ENCODE measurements at places on chromosomes 4 and X.

DNA sequence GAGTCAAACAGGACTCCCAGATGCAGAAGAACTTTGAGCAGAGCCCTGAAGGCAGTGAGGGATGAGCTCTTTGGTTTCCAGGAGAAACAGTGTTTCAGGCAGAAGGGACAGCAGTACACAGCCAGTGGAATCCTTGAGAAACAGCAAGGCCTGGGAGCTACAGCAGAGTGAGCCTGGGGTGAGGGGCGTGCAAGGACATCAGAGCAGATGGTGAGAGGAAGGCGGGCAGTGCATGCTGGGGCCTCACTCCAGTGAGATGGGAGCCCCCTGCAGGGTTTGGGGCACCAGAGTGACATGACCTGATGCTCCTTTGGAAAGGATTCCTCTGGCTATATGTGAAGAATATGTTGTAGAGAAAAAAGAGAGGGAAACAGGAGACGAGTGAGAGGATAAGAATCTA, 98.1 kb upstream of the EGFL6 start:
- DNase-seq, result no peak

DNA sequence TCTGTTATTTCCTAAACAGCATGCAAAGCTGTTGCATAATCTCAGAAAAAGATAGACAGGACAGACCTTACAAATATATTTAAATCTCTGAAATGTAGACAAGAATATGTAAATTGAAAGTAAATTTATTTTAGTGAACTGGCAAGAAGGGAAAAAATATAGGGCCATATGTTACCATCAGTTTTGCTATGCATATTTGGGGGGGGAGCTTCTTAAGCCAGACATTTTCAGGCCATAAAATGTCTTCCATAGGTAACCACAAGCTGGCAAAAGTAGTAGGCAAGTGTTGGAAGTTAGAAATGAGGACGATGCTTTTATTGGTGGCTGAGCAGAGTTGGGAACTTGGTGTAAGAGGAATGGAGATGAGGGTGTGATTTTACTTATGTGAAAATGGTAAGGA, 272.0 kb upstream of the CXXC4 start:
- DNase-seq, result no peak

GRCh38 chr4:37040816-37041215, 203.7 kb upstream of the NWD2 start:
- no peak for DNase-seq

GRCh38 chr4:2741626-2742025, 14.5 kb downstream of the TNIP2 start:
- DNase-seq, result no peak

GRCh38 chr4:84614891-84615290, 32.0 kb downstream of the CDS1 start:
- DNase-seq, result no peak

DNA sequence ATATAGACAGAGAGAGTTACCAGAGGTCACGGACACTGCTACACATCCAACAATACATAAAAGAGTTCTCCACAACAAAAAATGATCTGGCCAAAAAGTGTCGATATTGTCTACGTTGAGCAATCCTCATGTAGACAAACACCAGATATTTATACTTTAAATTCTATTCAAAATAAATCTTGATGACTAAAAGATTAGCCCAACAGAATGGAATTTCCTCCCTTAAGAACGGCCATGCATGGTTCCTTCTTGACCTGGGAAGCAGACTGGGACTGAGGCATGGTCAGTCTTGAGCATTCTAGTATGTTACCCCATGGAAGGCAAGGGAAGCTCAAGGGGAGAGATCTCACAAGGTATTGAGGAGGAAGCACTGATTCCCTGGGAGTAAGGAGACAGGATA, 43.5 kb downstream of the LHFPL1 start:
- no peak for DNase-seq

- no peak for DNase-seq
These were observed 136.3 kb downstream of the HS6ST2 start for GRCh38 chrX:132821974-132822633.

DNA sequence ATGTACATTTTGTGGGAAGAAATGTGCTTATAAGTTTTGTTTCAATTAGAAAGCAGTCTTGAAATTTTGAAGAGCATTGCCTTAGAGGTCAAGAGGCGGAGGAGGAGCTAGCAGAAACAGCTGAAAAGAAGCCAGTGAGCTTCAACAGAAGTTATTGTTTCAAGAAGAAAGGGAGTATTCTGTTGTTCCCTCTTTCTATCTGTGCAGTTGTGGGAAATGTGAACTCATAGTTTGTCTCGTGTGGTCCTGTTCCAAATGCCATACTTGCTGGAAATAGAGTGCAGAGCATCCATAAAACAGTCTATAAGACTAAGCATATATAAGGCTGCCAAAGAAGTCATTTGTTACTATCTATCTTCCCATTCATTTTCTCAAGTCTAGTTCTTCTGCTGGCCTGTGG, 1015.7 kb downstream of the DMD start:
- no peak for DNase-seq

GRCh38 chr4:8033067-8033755, 93.5 kb upstream of the AFAP1 start:
- DNase-seq, result no peak

GRCh38 chr4:128757712-128758111, 51.8 kb upstream of the JADE1 start:
- DNase-seq, result no peak

- DNase-seq, result no peak
These were observed 137.0 kb downstream of the ENPP6 start for GRCh38 chr4:184080674-184081073.

DNA sequence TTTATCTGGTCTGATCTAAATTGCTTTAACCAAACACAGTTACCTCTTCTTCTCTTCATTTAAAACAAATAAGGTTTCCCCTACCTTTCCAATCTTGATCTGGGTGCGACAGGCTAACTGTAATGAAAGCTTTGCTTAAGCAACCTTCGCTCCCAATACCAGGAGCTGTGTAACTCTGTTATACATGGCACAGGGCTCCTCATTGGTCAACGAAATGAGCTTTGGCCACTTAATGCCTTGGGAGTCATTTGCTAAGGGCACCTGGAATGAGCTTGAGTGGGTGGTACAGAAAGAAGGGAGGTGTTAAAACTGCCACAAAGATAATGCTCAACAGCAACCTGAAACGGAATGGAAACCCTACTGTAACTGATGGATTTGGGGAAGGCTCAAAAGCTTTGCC, 140.5 kb downstream of the CHRNA9 start:
- DNase-seq, result no peak

DNA sequence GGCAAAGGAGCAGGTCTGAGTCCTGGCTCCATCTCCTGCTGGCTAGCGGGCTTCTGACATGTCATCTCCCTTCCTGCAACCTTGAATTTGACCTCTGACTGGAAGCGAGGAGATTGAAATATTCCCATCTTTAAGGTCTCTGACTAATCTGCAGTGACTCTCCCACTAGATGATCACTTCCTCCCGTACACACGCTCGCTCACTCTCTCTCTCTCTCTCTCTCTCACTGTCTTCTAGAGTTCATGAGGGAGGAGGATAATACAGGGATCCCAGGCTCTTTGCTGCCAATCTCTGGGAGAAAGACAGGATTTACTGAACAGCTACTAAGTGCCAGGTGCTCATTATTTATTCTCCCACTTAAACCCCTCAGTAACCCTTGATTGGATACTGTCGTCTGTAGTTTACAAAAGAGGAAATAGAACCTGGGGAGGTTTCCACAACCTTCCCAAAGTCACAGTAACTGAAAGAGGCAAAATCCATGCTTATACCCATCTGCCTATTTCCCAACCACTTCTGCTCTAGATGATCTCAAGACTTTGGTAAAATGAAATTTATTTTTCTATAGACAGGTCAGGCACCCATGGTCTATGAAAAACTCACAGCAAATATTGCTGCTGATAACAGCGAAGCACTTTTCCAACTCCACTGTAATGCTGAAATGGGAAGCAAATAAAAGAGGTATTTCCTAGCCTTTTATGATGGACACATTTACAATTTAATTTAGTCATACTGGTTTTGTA, 193.5 kb upstream of the C1QTNF7 start:
- no peak for DNase-seq

Data from esophagus squamous epithelium (tissue), 5 donors.